ENCODE measurements at places on chromosomes 2 and 18.

- DNase-seq = no peak
These were observed 19.8 kb downstream of the SMIM21 start for GRCh38 chr18:75407468-75408437.

DNA sequence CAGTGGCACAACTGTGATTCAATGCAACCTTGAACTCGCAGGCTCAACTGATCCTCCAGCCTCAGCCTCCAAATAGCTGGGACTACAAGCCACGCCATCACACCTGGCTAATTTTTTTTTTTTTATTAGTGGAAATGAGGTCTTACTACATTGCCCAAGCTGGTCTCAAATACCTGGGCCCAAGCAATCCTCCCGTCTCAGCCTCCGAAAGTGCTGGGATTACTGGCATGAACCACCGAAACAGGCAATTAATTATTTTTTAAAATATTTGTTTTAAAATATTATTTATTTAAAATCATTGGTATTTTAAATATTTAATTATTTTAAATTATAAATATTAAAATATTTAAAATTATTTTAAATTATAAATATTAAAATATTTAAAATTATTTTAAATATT, 24.5 kb downstream of the SRBD1 start:
- no peak for DNase-seq

GRCh38 chr2:221235941-221236340, 336.2 kb downstream of the EPHA4 start:
- no peak for DNase-seq

DNA sequence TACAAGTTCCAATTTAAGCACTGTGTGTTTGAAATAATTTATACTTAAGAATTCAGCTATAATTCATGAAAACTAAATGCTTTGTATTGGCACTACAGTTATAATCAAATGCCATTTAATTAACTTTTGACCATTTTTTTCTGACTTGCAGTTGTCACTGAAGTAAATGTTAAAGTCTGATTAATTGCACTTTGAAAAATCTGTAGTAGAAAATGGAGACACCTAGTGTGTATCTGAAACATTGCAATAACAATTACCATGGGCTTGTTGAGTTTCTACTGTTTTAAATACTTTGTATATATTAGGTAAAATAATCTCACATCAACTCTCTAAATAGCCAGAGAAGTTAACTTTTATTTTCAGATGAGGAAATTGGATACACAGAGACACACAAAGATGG, 458.6 kb upstream of the FSIP2 start:
- no peak for DNase-seq

DNA sequence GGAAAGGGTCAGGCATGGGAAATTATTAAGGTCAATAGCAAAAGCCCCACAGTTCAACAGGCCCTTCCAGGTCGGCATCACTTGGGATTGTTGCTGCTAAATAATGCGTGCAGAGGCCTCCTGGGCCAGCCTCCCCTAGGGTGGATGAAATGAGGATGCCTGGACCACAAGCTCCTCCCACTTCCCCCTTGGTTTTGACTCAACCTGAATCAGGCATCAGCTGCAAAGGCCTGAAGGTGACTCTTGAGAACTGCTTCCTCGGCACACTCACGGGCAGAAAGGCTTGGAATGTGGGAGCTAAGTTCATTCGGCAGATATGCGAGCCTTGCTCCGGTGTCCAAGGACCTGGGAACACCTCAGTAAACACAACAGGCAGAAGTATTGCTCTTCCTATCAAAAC, 69.3 kb downstream of the MBP start:
- peak; percentile 37 for DNase-seq

GRCh38 chr2:96847586-96847985, 3.8 kb upstream of the ANKRD23 start:
- DNase-seq = no peak

- no peak for DNase-seq
These were observed 7.6 kb upstream of the PRSS56 start for GRCh38 chr2:232512602-232513001.

DNA sequence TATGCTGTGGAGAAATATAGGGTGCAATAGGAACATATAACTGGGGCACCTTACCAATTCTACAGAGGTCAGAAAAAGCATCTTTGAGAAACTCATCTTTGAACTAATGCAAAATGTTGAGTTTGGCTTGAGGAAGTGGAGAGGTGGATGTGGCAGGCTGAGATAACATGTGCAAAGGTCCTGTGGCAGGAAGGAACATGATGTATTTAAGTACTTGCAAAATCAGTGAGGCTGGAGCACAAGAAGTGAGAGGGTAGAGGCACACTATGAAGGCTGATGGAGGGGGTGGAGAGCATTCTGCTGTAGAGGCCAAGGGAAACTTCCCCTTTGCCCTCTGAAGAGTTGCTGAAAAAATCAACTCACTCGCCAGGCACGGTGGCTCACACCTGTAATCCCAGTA, 14.7 kb upstream of the RAB1A start:
- DNase-seq = no peak

GRCh38 chr2:98569197-98569793, 39.0 kb downstream of the COA5 start:
- DNase-seq = peak; percentile 59

- no peak for DNase-seq
These were observed 6.9 kb downstream of the ZNF24 start for GRCh38 chr18:35337286-35337685.

GRCh38 chr2:148939271-148939670, 64.2 kb downstream of the KIF5C start:
- no peak for DNase-seq

DNA sequence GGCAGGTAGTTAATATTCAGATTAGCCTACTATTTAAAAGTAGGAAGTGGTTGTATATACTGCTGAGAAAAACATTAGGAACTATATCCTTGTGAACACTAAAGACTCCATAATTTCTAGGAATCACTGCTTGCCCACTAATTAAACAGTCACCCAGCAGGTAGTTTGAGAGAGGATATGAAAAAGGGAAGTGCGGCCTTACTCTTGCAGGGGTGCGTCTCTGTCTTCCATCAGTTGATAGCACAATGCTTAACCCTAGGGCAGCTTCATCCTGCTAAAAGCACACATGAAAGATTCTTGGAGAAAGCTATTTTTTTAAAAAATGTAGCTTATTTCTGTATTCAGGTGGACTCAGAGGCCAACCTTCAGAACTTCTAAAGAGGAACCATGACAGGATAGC, 53.1 kb upstream of the ATP5MC3 start:
- no peak for DNase-seq

DNA sequence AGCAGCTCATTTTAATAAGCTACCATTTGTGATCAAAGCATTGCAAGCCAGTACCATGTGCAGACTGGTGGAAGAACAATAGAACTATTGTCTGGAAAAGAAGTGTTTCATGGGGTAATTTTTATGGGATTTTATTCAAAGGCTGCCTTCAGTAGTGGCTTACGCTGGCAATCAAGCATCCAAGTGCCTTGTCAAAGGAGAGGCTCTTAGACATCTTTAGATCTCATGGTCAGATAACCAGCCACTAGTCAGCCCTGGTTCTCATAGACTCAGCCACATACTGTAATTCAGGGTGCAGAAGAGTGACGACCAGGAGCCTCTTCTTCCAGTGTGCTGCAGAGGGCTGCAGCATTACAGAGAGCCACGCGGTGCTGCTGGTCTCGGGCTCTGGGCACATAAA, 98.5 kb upstream of the NOSTRIN start:
- DNase-seq = no peak

- DNase-seq = no peak
These were observed 5.4 kb downstream of the ACTR3 start for GRCh38 chr2:113895301-113895700.

DNA sequence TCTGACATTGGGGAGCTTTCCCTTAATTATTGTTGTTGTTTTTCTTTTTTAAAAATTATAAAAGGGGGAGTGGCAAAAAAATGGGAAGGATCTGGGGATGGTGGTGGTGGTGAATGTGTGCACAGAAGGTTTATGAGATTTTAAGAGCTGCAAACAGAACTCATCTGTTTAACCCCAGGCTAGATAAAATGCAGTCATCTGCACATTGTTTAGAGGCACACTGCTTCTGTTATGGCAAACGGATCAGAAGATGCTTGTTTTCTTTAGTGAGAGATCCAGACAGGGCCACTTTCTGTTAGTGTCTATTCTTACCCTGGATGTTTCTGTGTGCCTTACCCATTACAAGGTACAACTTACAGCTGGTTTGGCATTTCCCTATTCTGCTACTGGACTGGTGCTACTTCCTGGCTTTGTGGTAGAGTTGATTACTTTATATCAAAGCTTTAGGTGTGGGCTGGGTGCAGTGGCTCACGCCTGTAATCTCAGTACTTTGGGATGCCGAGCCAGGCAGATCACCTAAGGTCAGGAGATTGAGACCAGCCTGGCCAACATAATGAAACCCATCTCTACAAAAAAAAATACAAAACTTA, 68.2 kb upstream of the NRP2 start:
- DNase-seq = no peak

DNA sequence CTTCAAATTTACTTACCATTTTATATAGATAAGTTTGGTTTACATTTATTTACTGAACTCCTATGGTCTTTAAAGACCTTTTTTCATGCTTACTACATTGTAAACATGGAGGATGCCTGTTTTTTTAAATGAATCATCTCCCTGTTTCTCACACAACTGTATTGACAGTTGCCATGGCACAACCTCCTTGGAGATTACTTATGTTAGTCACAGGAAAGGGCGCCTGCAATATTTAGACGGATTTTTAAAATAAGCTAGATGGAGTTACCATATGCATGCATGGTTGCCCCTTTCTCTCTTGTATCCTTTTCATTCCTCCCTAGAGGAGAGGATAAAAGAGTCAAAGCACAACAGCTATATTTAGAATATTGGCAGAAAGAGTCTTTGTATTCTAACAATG, 34.8 kb upstream of the CCDC102B start:
- DNase-seq = no peak

DNA sequence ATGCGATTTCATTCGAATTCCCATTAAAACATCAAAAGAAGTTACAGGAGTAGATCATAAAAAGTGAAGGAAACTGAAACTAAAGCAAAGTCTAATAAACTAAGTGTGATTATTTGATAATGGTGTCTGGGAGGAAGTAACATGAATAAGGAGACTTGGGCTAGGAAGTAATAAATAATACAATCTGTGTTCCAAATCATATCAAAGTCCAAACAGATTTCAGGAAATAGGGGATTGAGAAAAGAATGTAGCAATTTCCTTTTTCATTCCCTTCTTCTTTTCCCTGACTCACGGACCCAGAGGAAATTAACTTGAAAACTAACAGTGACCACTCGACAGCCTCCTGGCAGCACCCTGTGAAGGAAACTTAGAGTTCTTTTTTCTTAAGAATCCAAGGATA, 758.4 kb upstream of the GCFC2 start:
- no peak for DNase-seq
